CD8-positive, alpha-beta memory T cell (primary cell): ENCODE measurements at places on chromosomes 2 and 18. TPM values are rescaled to one million over a fixed set of nuclear protein-coding genes. Genes with fewer than 3 reads are reported as not detected.
A peak's percentile ranks its signal among the peaks of the same experiment; 100 is the strongest.

DNA sequence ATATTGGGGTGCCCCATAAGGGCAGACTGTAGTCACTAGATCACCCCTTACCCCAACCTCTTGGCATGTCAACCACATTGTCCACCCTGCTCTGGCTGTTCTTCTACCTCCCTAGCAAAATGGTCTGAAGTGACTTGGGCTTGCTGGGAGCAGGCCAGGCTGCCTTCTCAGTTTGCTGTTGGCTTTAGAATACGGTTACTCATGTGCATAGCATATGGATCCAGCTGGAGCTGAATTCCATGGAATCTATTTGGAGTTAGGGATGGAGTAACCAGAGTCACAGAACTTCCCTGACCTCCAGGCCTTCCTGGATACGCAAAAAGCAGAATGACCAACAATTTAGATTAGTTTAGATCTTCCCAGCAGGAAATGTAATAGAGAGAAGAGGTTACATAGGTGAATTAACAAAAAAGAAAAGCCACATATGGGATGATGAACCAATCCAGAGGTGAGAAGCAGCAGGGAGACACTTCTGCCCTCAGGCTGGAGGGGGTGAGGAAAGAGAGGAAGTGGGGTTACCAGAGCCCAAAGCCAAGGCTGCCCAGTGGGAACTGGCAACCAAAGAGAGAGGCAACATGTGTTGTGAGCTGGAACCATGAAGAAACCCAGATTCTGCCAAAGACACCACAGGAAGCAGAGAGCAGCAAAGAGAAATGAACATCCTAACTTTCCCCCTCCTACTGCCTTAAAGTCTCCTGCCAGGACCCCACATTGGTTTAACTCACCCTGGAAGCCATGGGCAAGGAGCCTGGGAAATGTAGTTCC is 26.1 kb downstream of the PKDCC start:
- peaks cover 3% of the 10 kb centered on the region for H3K27me3 ChIP-seq
- no peak overlapping the region for H3K27ac ChIP-seq
- DNase-seq: no peak
- H3K4me3 ChIP-seq: no peak overlapping the region

DNA sequence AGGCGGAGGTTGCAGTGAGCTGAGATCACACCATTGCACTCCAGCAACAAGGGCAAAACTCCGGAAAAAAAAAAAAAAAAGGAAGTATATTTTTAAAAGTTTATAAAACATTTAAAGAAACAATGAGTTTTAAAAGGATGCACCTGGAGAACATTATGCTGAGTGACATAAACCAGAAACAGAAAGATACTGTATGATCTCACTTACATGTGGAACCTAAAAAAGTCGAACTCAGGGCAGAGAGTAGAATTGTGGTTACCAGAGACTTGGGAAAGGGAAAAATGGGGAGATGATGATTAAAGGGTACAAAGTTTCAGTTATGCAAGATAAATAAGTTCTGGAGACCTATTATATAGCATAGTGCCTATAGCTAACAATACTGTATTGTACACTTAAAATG is 52.8 kb upstream of the RTN4 start:
- H3K4me1 ChIP-seq: no peaks in the 10 kb centered on the region
- no peaks in the 10 kb centered on the region for H3K36me3 ChIP-seq
- no peak for DNase-seq
- no peak overlapping the region for H3K27ac ChIP-seq
- H3K4me3 ChIP-seq: no peak overlapping the region

DNA sequence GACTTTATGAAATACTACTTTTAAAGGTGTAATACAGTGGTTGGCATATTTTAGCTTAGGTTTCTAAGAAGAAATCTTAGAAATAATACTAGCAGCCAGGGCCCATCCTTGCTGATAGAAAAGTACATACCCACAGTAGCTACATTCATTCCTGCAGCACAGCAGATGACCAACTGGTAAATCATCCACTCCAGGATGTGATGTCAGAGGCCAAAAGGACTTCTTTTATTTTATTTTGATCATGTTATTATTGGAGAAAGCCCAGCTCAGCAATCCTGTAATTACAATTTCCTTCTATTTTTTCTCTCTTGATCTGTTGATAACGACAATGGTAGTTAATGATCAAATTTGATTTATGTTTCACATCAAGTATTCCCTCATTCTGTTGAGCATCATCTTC is 18.0 kb upstream of the TTN start:
- H3K4me3 ChIP-seq: no peak overlapping the region
- H3K4me1 ChIP-seq: peaks cover 6% of the 10 kb centered on the region

DNA sequence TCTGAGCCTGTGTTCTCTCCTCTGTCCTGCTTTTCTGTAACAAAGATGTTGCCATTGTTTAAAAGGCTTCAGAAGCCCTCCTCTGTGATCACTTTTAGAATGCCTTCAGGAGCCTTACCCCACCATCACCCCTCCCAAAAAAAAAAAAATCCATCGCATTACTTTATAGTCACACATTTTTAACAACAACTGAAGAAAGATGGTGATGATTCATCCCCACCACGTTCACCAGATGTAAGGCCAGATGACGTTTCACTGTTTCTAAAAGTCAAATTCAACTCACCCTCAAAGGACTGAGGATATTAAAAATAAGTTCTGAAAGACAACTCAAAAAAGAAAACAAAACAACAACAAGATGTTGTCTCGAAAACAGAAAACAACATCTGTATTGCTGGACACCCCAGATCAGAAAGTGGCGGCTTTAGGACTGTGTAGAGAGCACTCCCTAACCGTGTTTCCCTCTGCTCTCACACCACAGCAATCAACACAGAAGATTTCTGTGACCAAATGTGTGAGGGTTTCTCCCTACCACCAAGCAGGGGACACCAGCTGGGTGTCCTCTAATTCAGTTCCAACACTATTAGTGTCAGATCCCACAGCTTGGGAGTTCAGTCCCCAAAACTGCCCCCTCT is 61.9 kb upstream of the CREB1 start:
- no peaks in the 10 kb centered on the region for H3K36me3 ChIP-seq
- no peaks in the 10 kb centered on the region for H3K4me1 ChIP-seq
- no peak overlapping the region for H3K27ac ChIP-seq
- no peaks in the 10 kb centered on the region for H3K27me3 ChIP-seq

- no peak for DNase-seq
- H3K27ac ChIP-seq: no peak overlapping the region
- H3K36me3 ChIP-seq: no peaks in the 10 kb centered on the region
- H3K27me3 ChIP-seq: no peaks in the 10 kb centered on the region
Measured at GRCh38 chr2:39968037-39968436, 189.0 kb upstream of the THUMPD2 start.

- H3K36me3 ChIP-seq: no peaks in the 10 kb centered on the region
- H3K27ac ChIP-seq: no peak overlapping the region
- DNase-seq: no peak
- no peaks in the 10 kb centered on the region for H3K27me3 ChIP-seq
- no peak overlapping the region for H3K4me3 ChIP-seq
Measured at GRCh38 chr2:11045294-11045693, 110.0 kb upstream of the SLC66A3 start.

- H3K36me3 ChIP-seq: no peaks in the 10 kb centered on the region
- H3K4me1 ChIP-seq: peaks cover 4% of the 10 kb centered on the region
- peaks cover 24% of the 10 kb centered on the region for H3K27me3 ChIP-seq
- H3K4me3 ChIP-seq: no peak overlapping the region
Measured at GRCh38 chr2:26563686-26564085, 77.5 kb downstream of the CIB4 start.

DNA sequence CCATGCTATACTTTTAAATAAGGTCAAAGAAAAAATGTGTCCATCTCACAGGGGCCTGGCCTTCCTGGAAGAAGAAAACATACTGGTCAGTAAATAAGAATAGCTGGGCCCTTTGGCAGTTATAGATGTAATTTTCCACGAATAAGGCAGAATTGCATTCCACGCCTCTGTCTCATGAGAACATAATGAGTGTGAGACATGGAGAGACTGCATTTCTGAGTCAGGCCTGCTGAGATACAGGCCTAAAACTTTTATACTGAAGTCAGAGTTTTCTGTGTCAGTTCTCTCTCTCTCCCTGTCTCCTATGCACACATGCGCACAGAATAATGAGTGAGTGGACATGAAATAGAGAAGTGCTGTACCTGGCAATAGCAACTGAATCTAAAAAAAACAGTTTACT is 20.4 kb upstream of the IL1R1 start:
- no peaks in the 10 kb centered on the region for H3K36me3 ChIP-seq
- H3K4me1 ChIP-seq: no peaks in the 10 kb centered on the region
- no peak for DNase-seq
- H3K27me3 ChIP-seq: no peaks in the 10 kb centered on the region
- no peak overlapping the region for H3K4me3 ChIP-seq

- no peaks in the 10 kb centered on the region for H3K27me3 ChIP-seq
- DNase-seq: no peak
- H3K4me3 ChIP-seq: no peak overlapping the region
- H3K4me1 ChIP-seq: no peaks in the 10 kb centered on the region
- H3K27ac ChIP-seq: no peak overlapping the region
- no peaks in the 10 kb centered on the region for H3K36me3 ChIP-seq
Measured at GRCh38 chr2:111209045-111209514, 88.4 kb downstream of the BCL2L11 start.

GRCh38 chr2:238850091-238850490 is 2.2 kb downstream of the TWIST2 start:
- H3K27ac ChIP-seq: no peak overlapping the region
- DNase-seq: no peak
- peaks cover 5% of the 10 kb centered on the region for H3K27me3 ChIP-seq
- H3K36me3 ChIP-seq: no peaks in the 10 kb centered on the region
- H3K4me1 ChIP-seq: no peaks in the 10 kb centered on the region

- H3K36me3 ChIP-seq: no peaks in the 10 kb centered on the region
- H3K27me3 ChIP-seq: no peaks in the 10 kb centered on the region
- no peak overlapping the region for H3K27ac ChIP-seq
- no peak for DNase-seq
Measured at GRCh38 chr18:6871566-6871965, 142.1 kb downstream of the ARHGAP28 start.

DNA sequence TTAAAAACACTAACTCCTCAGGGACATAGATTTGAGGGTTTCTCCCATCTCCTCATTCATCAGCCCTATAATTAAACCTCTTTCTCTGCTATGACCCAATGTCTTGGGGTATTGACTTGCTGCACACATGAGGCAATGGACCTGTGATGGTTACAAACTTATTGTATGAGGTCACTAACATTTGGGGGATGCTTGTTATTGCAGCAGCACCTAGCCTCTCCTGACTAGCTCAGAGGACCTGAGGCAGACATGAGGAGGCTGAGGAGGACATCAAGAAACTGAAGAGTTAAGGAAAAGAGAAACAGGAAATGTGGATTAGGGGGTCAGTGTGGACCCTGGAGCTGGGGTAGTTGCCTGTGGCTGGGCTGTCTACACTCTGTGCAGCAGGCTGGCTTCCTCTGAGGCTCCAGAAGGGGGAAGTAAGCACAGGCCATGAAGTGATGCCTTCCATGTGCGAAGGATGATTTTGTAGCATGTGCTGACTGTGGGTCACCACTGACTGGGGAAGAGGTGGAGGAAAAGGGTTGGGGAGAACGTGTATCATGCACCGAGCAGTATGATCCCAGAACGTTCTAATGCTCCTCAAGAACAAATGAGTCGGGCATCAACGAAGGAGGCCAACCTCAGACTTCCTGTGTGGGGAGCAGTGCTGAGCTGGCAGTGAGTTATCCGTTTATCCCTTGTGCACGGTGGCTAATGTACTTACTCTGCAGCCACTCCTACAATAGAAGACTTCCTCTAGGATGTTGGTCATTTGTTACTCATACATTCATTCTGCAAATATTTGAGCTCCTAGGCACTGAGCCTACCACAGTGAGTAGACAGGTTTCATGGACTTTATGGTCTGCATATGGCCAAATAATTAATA is 42.1 kb upstream of the RFX8 start:
- peaks cover 5% of the 10 kb centered on the region for H3K4me1 ChIP-seq
- H3K4me3 ChIP-seq: no peak overlapping the region
- H3K36me3 ChIP-seq: no peaks in the 10 kb centered on the region
- H3K27ac ChIP-seq: no peak overlapping the region
- DNase-seq: no peak
- H3K27me3 ChIP-seq: no peaks in the 10 kb centered on the region

DNA sequence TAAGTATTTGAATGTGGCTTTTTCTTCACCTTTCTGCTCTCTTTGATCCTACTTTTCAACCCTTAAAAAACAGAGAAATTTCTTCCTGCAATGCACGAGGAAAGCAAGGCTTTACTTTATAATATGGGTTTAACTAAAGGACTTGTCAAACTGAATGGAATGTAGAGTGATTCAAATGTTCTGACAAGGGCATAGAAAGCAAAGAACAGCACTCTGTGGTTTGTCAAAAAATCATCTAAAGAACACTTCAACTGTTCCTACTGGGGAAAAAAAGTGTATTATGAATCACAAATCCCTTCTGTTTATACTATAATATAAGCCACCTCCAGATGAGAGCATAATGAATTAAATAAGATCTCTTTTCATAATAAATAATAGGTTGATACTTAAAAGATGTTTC is 45.0 kb upstream of the RIT2 start:
- no peaks in the 10 kb centered on the region for H3K36me3 ChIP-seq
- H3K4me1 ChIP-seq: no peaks in the 10 kb centered on the region
- no peak overlapping the region for H3K4me3 ChIP-seq

GRCh38 chr18:51397347-51397962 is 200.0 kb upstream of the MEX3C start:
- H3K4me3 ChIP-seq: no peak overlapping the region
- DNase-seq: no peak
- no peaks in the 10 kb centered on the region for H3K36me3 ChIP-seq
- no peaks in the 10 kb centered on the region for H3K4me1 ChIP-seq
- no peak overlapping the region for H3K27ac ChIP-seq
- H3K27me3 ChIP-seq: no peaks in the 10 kb centered on the region

- peak; percentile 50 for DNase-seq
- no peaks in the 10 kb centered on the region for H3K27me3 ChIP-seq
- peak overlapping the region; percentile 20 for H3K4me3 ChIP-seq
- H3K4me1 ChIP-seq: no peaks in the 10 kb centered on the region
- H3K36me3 ChIP-seq: no peaks in the 10 kb centered on the region
Measured at GRCh38 chr2:64454386-64455332, 697 bp downstream of the LGALSL start.

GRCh38 chr2:14621114-14621513 is 11.4 kb upstream of the LRATD1 start:
- H3K4me1 ChIP-seq: no peaks in the 10 kb centered on the region
- no peak overlapping the region for H3K4me3 ChIP-seq
- no peaks in the 10 kb centered on the region for H3K27me3 ChIP-seq
- no peak for DNase-seq

DNA sequence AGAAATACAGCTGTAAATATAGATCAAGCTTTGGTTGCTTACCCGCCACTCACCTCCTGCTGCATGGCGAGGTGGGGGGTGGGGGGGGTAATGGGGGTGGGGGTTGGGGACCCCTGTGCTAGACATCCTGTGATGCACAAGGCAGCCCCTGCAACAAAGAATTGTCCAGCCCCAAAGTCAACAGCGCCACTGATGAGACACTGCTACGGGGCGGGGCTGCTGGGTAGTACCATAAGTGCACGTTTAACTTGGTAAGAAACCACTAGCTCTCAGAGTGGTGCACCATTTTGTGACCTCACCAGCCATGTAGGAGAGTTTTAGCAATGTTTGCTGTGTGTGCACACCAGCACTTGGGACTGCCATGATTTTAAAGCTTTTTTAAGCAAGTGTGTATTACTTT is 40.3 kb downstream of the SNORC start:
- H3K4me3 ChIP-seq: no peak overlapping the region
- H3K36me3 ChIP-seq: no peaks in the 10 kb centered on the region
- no peaks in the 10 kb centered on the region for H3K27me3 ChIP-seq
- H3K27ac ChIP-seq: no peak overlapping the region

CYRIA gene
- polyA plus RNA-seq: 6.3 TPM

MATN3 gene
- polyA plus RNA-seq: not detected

ACMSD gene
- not detected for polyA plus RNA-seq

BMP10 gene
- not detected for polyA plus RNA-seq

CFAP65 gene
- not detected for polyA plus RNA-seq
